IMR-90 (cell line): ENCODE measurements at places on chromosomes 5 and 9. TPM values are rescaled to one million over a fixed set of nuclear protein-coding genes. Genes with fewer than 3 reads are reported as not detected.

GPR150 gene
- under 0.01 TPM in 2 replicates for total RNA-seq

- no peak for DNase-seq
These were observed 9.8 kb downstream of the SLC31A2 start for GRCh38 chr9:113160571-113160970.

- DNase-seq, result no peak
These were observed 665.5 kb downstream of the ELAVL2 start for GRCh38 chr9:23160491-23160890.

GRCh38 chr5:120463991-120464626 is at the start of gene PRR16:
TSS of gene PRR16 (plus strand) at chr5:120464300.
- peak; percentile 73 for DNase-seq

- no peak for DNase-seq
These were observed 312 bp downstream of the SET start for GRCh38 chr9:128689293-128689774.

GRCh38 chr5:83787631-83788030 is 67.0 kb upstream of the HAPLN1 start:
- DNase-seq, result no peak
